ENCODE measurements at places on chromosomes 7 and 10.

DNA sequence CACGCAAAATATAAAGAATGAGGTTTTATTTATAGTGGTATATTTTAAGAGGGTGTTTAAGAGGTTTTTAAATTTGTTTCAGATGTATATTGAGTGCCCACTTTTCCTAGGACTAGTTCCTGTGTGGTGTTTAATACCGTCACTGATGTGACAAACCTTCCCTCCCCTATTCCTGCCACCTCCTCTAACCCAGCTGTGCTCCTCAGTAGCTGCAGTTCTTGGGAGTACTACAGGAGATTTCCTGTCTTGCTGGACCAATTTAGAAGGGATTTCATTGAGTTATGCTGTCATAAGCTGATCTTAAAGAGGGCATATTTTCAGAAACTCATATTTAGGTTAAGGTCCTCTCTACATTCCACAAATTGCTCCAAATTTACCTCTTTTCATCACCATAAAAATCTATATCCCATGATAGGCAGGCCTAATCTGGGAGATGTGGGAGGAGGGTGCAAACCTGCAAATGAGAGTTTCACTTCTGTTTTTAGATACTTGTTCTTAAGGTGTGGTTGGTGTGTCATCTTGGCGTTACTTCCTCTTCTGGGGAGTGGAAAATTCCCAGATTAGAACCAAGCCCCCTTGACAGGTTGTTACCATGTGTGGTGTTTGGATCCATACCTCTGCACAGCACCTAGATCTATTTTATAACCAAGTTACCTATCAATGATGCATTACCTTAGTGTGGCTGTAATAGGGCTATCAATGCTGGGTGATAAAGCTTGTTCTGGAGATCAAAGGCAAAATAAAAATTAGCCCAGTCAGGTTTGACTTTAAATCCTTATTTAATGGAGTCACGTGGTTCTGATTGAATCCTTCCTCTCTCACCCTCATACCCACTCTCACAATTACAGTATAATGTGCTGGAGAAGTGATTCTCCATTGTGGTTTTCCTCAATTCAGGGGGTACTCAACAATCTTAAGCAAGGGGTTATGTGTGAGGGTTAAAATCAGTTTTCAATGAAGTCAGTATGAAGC is 141.1 kb downstream of the CDK14 start:
- DNase-seq = no peak

DNA sequence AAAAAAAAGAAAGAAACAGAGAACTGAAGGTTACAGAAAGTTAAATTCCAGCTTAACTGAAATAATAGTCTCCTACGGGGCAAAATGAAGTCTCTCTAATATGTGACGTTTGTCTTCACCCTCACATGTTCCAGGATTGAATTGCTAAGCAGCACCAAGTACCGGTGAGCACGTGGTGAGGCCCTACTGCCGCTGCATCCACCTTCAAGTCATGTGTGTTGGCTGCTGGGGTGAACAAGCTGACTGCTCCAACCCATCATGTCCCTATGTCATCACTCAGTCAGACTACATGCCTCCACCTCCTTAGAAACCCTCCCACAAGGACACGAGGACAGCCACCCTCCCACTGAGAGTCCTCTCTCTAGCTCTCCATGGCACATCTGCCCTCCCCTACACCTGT is 35.4 kb upstream of the NPFFR1 start:
- DNase-seq = no peak

GRCh38 chr10:11604865-11605650 is 6.4 kb downstream of the USP6NL start:
- no peak for DNase-seq

DNA sequence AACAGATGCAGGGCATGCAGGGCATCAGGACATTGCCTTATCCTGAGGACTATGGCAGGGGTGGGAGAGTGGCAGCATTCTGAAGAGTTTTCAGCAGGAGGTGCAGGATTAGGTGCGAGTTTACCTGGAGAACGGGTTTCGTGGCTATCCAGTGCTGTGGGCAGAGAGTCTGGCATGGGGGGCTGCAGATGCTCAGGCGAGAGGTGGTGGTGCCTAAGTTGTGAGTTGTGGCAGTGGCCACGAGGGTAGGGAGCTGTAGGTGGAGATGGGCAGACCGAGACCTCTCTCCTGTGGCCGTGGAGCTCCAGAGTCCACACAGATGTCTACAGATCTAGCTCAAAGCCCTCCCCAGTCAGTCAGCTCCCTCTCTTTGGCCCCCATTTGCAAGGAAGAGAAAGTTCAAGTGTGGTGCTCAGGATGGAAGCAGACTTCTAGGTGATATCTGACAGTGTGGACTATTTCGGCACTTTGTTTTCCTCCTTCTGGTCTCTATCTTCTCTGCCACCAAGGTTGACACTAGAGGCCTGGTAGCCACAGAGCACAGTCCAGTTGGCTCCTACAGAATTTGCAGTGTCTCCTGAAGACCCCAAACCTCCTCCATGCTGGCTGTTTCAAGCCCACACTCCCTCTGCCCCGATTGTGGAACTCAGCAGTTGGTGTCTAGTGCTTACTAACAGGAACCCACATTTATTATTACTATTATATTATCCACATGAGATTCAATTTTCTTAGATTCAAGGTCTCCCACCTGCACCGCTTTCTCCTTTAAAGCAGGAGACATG is 955.7 kb upstream of the ZNF722 start:
- DNase-seq = no peak
